ENCODE measurements at places on chromosomes 3 and 15.

- DNase-seq: no peak
These were observed 21.0 kb downstream of the ZNF385D start for GRCh38 chr3:21729888-21730459.

DNA sequence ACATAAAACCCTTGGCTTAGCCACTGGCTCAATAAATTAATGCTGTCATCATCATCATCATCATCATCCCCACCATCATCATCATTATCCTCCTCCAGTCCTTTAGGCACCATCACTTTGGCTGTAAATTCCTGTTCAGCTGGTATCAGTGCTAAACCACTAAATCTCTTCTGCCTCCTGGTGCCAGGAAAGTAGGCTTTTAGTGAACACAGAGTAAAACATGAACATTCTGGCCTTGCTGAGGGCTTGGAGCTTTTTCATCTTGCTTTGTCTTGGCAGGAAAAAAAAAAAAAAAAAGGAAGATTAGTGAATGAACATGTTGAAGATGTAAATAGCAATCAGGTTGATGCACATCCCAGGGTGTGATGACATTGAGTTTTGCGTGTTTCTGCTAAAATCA, 67.3 kb upstream of the EIF1B start:
- no peak for DNase-seq

DNA sequence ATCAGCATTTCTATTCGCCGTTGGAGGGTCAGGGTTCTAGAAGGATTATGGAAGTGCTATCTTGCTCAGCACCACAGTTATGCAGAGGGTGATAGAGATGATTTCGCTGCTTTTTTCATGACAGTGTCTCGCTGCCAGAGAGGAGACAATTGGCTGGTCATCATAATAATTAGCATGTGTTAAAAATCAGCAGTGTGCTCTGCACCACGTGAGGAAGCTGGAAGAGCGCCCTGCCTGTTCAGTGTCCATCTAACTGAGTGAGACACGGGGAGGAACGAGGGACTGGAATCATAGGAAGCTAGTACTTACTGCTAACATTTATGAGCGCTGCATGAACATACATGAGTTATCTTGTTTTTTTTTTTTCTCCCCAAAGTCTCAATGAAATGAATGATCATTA, 116.2 kb upstream of the PLAAT1 start:
- DNase-seq: no peak

DNA sequence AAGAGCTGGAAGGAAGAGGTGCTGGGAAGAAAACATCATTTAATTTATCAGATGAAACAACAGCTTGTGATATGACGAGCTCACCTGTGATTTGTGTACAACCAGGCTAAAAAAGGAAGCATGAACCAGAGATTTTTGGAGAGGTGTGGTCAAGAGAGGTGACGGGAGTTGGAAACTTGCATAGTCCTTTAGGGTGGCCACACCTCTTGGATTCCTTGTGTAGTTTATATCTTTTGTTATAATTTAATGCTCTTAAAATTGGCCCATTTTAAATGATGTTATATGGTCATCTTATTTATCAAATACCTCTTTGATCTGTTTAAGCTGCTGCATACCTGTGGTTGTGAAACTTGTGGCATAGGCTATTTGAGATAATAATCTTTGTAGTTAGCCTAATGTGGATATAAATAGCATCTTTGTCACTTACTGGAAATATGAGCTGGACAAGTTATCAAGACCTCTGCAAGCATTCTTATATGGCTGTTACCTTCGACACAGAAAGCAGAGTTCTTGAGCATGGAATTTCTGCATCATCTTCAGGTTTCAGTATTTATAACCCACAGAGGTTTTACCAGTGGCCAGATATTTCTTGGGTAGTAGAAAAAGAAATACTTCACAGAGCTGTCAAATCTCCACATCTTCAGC, 49.1 kb downstream of the IL1RAP start:
- no peak for DNase-seq

GRCh38 chr15:72116731-72117485, 1.0 kb downstream of the MYO9A start:
- no peak for DNase-seq

GRCh38 chr15:52331490-52332240, 36.1 kb upstream of the MYO5C start:
- no peak for DNase-seq

- peak; percentile 12 for DNase-seq
These were observed 18.0 kb upstream of the RYR3 start for GRCh38 chr15:33292717-33293307.

- no peak for DNase-seq
These were observed 256.4 kb downstream of the NR2F2 start for GRCh38 chr15:96586901-96587300.

DNA sequence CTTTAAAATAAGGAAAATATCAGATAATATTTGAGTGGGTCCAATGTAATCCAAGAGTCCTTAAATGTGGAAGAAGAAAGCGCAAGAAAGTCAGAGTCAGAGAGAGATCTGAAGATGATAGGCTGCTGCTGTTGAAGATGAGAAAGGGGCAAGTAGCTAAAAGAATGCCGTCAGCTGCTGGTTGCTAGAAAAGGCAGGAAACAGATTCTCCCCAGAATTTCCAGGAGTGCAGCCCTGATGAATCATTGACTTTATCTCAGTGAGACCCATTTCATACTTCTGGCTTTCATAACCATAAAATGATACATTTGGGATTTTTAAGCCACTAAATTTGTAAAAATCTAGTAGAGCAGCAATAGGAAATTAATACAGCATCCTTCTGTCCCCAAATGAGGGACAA, 7.5 kb upstream of the CHMP2B start:
- DNase-seq: no peak

DNA sequence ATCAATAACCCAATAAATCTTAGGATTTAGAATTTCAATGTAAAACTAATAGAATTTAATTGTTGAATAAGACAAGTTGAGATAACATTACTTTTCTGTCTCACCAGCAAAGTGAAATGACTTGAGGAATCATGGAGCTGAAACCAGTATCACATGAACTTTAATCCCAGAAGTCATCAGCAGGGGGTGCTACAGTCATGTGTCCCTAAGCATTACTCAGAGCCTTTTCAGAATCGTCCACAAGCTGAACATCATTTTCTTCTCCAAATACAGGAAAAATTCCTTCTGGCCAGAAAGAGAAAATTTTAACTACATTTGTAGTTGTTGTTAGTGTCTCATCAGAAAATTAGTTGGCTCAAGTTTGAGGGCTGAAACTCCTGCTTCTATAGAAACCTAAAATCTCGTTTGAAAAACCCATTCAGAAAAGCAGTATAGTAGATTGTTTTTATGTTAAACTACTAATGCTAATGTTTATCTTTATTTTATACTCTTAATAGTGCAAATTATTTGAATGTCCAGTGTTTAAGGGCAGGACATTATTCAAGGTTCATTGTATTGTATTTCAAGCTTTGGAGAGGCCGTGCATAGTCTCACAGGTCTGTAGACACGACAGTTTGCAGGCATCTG, 384.1 kb downstream of the PLOD2 start:
- no peak for DNase-seq

DNA sequence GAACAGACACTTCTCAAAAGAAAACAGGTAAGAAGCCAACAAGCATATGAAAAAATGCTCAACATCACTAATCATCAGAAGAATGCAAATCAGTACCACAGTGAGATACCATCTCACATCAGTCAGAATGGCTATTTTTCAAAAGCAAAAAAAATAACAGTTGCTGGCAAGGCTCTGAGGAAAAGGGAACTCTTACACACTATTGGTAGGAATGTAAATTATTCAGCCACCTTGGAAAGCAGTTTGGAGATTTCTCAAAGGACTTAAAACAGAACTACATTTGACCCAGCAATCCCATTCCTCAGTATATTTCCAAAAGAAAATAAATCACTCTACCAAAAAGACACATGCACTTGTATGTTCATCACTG, 95.6 kb downstream of the APBA2 start:
- no peak for DNase-seq

DNA sequence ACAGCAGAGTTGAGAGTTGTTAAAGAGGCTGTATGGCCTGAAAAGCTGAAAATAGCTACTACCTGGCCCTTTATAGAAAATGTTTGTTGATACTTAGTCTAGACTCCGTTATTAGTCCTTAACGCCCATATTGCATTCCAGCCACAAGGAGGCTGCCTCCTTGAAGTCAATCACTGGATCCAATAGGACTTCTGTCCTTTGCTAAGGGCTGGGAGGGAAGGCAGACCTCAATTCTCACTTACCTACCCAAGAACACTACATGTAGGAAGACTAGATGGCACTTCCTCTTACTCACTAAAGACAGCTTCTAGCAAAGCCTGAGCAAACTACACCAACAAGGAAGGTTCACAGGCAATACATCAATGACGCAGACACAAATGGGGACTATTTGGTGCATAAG, 139.5 kb upstream of the HACD2 start:
- no peak for DNase-seq

DNA sequence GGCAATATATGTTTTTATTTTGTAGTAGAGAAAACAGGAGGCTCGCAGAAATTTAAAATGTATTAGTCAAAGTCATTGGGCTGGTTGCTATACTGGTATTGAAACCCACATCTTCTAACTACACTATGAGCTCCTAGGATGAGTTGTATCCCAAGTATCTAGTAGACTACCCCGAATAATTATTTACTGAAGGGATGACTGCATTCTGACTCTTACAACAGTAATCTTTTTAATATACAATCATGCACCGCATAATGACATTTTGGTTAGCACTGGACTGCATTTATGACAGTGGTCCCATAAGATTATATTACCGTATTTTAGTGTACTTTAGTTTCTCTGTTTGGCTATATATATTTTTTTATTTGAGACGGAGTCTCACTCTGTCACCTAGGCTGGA, 15.3 kb downstream of the PIGB start:
- no peak for DNase-seq

DNA sequence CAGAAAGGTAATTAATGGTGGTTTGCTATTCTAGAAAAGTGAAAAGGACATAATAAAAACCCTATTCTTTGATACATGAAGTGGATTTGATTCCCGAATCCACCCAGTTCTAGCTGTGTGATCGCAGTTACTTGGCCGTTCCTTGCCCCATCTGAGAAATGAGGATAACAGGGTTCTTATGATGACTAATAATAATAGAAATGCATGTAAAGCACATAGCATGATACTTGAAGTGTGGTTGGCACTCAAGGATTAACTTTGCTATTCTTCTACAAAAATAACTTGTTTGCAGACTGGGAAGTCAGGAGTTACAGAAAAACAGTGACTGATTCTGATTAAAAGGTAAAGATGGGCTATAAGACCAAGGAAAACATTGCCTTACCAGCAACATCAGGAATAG, 26.8 kb downstream of the PARL start:
- no peak for DNase-seq

DNA sequence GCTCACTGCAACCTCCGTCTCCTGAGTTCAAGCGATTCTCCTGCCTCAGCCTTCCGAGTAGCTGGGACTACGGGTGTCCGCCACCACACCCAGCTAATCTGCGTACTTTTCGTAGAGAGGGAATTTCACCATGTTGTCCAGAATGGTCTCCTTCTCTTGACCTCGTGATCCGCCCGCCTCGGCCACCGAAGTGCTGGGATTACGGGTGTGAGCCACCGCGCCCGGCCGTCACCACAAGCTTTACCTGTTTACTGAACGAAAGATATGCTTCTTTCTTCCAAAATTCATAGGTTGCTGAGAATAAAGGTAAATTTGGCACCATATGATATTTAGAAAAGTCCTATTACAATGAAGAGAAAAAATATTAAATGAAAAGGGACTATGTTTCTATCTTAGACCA, 333.5 kb upstream of the EPHA6 start:
- no peak for DNase-seq

DNA sequence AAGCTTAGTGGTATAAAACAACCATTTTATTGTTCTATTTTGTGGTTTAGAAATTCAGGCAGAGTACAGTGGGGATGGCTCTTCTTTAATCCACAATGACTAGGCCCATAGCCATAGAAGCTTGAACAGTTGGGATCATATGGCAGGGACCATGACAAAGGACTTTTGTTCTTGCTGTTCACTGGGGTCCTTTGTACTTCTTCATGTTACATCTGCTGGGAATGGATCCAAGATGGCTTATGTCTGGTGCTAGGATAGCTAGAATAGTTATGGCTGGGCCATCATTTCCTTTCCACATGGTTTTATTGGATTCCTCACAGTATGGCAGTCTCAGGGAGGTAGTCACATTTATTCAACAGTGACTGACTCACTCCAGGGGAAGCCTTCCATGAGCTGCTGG, 427.9 kb upstream of the AGTR1 start:
- no peak for DNase-seq

GRCh38 chr3:151412989-151413388, 28.4 kb upstream of the P2RY12 start:
- no peak for DNase-seq

- DNase-seq: no peak
These were observed 524.4 kb upstream of the RGMA start for GRCh38 chr15:93613386-93613785.

GRCh38 chr3:70011582-70011981, 12.0 kb downstream of the SAMMSON start:
- DNase-seq: no peak

DNA sequence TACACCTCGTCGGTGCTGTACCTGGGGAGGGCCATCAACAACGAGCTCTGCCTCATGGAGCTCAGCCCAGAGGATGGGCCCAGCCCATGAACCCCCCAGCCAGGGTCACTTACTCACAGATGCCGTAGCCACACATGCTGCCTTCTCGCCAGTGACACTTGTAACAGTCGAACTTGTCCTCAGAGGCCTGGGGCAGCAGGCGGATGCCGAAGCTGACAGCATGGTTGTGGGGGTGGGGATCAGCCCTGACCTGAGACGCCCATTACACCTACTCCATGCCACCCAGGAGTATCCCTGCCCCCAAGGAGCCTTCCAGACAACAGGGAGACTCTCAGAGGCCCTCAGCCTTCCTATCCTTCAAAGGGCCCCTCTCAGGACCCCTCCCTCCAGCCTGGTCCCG, 12.1 kb downstream of the ALS2CL start:
- no peak for DNase-seq

- DNase-seq: no peak
These were observed 87.5 kb upstream of the SNRPA1 start for GRCh38 chr15:101382544-101382943.

DNA sequence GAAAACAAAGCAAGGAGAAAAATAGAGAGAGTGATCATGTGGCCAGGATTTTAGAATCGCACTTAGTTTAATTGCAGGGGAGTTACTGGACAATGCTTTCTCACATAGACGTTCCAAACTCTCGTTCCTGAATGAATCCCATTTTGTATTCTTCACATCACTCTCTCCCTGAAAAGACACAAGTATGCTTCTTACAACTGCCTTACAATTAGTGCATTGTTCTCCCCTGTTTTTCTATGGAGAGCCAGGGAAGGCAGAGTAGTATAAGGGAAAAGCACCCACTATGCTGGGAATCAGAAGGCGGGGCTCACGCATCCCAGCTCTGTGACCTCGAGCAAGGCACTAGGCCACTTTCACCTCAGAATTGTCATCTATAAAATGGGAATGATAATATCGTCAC, 14.4 kb downstream of the TMOD2 start:
- DNase-seq: no peak

- no peak for DNase-seq
These were observed 17.0 kb upstream of the ANO10 start for GRCh38 chr3:43638594-43639447.
